Fibroblast of skin of back (primary cell): ENCODE measurements at places on chromosomes 1 and 21.

DNA sequence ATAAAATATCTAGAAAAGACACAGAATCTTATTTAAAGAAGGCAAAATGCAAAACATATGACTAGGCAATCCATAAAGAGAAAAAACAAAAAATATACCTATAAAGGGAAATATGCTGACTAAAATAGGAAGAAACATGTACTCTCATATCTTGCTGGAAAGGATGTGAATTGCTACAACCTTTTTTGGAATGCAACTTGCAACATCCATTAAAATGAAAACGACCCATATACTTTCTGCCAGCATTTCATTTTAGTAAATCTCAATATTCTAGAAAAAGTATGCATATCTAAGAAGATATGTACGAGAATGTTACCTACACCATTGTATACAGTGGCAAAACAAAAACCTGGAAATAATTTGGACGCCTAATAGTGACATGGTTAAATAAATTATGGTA lies 56.6 kb downstream of the EDEM3 start:
- DNase-seq: no peak

DNA sequence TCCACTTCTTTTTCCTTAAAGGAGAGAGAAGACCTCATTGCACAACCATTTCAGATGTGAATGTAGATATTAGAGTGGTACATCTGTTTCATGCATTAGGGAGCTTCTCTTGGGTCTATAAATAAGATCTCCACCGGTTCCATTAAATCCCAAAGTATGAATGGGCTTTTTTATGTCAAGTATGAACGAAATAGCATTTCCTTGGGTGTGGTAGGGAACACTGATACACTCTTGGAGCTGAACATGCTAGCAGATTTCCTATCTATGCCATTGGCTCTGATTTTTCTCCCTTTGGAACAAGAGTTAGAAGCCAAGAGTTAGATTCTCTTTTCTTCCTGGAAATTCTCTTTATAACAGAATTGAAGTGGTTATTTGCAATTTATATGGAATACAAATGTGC lies 245.6 kb upstream of the ADAMTS5 start:
- DNase-seq: no peak

DNA sequence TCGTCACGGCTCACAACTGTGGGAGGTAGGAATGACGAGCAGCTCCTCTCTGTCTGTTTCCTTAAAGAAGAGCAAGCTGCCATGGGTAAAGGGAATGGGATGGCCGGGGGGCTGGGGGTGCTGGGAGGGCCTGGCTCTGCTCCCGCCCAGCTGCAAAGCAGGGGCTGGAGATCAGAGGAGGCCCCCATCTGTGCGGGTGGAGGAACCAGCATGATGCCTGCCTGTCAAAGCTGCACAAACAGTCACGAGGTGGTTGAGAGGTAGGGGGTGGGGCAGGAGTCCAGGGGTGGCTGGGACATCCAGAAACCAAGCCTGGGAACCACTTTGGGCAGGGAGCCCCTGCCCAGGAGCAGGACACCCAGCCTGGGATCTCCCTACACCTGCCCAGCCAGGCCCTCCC lies 12.6 kb downstream of the SLC41A1 start:
- no peak for DNase-seq

DNA sequence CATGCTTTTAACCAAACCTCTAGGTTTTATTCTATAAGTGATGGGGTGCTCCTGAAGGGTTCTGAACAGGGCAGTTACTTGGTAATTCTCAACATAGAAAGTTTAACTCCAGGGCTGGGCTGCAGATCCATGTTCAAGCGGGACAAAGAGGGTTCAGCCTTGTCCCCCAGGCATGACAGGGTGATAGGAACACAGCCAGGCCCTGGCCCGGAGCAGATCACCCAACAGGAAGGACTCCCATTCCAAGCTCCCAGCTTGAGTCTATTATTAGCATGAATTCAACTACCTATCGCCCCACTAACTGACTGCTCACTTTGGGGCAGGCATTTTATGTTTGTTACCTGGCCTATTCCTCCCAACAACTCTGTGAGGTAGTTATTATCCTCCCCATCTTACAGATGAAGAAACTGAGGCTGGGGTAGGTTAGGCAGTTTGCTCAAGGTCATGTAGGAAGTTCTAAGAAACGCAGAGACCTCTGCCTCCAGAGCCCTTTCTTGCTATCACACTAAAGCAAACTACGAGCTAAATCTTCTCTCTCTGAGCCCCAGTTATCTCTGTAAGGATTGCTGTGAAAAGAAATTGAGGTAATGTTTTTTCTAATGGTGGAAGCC lies 14.5 kb downstream of the ASAP3 start:
- DNase-seq: no peak

- peak; percentile 32 for DNase-seq
These were observed 25.3 kb downstream of the NGF start for GRCh38 chr1:115312742-115313141.

DNA sequence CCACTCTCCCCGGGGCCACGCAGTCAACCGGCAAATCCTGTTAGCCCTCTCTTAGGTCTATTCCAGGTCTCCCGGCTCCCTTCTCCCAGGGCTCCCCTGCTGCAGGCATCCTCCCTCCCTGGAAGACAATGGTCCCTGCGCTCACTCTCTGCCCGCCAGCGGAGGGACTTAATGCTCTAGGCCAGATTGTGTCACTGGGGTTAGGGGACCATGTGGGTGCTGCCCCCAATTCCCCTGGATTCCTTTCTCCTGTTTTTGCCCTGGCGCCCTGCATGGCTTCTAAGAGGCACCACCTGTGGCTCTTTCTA lies 8.2 kb downstream of the FAM131C start:
- no peak for DNase-seq

GRCh38 chr1:77287535-77287934 lies 5.7 kb downstream of the AK5 start:
- no peak for DNase-seq

GRCh38 chr1:36553591-36554322 lies 71.0 kb upstream of the CSF3R start:
- DNase-seq: peak; percentile 45

DNA sequence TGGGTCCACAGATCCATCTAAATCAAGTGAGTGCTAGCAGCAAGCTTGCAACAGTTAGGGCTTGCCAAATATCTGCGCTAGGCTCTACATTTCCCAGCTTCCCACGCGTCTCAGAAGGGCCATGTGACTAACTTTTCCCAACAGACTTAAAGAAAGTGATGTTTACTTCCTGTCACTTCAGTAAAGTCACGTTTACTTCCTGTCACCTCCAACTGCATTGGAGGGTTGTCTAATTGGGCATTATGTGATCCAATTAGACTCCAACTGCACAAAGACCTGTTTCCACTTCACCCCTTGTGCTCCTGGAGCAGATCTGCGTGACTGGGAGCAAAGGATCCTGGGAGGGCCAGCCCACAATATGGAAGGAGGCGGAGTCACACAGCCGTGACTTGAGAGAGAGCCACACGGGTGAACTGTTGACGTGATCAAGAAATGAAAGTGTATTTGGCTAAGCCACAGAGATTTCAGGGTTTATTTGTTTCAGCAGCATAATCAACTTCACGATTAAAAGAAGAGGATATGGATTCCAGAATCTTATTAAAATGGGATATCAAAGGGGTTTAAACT lies 77.7 kb downstream of the CYYR1 start:
- no peak for DNase-seq

- DNase-seq: no peak
These were observed 11.3 kb downstream of the EFHD2 start for GRCh38 chr1:15420853-15421465.

GRCh38 chr21:42988236-42988965 lies 14.0 kb downstream of the PKNOX1 start:
- DNase-seq: peak; percentile 58

- peak; percentile 27 for DNase-seq
These were observed 140.9 kb upstream of the HMCN1 start for GRCh38 chr1:185593271-185593670.
